ENCODE measurements at places on chromosomes 4 and X. TPM values are rescaled to one million over a fixed set of nuclear protein-coding genes. Genes with fewer than 3 reads are reported as not detected.

DNA sequence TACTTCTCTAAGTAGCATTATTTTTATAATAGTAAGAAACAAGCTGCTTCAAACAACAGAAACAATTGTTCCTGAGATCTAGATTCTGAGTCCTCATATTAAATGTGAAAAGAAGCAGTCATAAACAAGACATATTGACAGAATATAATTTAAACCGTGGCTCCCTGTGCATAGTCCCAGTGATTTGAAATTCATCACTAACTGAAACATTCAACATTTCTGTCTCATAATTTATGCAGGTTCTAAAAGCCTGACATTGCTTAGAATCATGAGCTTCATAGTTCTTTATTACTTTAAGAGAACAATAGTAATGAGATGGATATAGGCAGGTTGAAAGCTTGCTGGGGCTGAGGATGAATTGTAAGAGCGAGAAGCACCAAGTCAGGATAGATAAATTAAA lies 375.5 kb upstream of the MAGEB18 start:
- DNase-seq, result no peak
- no peaks in the 10 kb centered on the region for H3K27me3 ChIP-seq
- no peaks in the 10 kb centered on the region for H3K4me1 ChIP-seq
- no peaks in the 10 kb centered on the region for H3K36me3 ChIP-seq

GRCh38 chr4:23856630-23857029 lies 33.2 kb downstream of the PPARGC1A start:
- peaks cover 8% of the 10 kb centered on the region for H3K4me1 ChIP-seq
- DNase-seq, result peak; percentile 63

DNA sequence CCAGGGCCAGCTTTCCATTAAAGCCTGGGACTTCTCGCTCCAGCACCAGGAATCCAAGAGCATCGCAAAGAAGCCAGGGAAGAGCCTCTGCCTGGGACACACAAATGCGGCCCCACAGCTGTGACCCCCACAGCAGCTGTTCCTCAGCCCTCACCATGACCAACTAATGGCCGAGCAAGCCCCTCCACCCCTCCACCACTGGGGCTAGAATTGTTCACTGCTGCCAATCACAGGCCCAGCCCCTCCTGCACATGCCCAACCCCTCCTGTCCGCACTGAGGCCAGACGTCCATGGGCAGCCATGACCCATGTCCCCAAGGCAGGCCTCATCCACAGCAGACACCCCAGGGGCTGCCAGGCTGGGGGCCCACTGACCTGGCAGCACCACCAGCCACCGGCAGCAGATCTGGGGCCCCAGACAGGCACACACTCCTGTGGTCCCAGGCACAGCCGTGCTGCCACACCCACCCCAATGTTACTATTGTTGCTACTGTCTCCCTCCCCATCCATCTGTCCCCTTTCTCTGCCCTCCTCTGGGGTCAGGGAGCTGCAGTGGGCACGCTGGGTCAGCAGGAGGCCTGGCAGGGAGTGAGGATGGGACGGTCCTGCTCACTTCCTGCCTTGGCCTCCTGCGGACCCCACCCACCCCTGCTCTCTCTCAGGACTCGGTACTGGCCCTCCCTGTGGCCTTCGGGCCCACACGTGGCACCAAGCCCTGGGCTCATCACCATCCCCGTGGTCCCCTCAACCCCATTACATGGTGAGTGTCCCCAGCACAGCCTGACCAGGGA lies 56.0 kb downstream of the ZFYVE28 start:
- peak; percentile 34 for DNase-seq
- no peaks in the 10 kb centered on the region for H3K27me3 ChIP-seq
- no peak overlapping the region for H3K27ac ChIP-seq
- no peak overlapping the region for H3K4me3 ChIP-seq

GRCh38 chr4:186765673-186766546 lies 42.3 kb upstream of the FAT1 start:
- H3K4me3 ChIP-seq, result no peak overlapping the region
- H3K27ac ChIP-seq, result no peak overlapping the region
- H3K36me3 ChIP-seq, result no peaks in the 10 kb centered on the region
- H3K4me1 ChIP-seq, result no peaks in the 10 kb centered on the region
- no peaks in the 10 kb centered on the region for H3K27me3 ChIP-seq

GRCh38 chr4:185534866-185535611 lies at the start of gene PDLIM3:
TSS of gene PDLIM3 (minus strand) at chr4:185535507. CDS start at chr4:185535434, 73 bp downstream.
- peak within 1 kb of the TSS; percentile 89 for H3K27ac ChIP-seq
- peak within 1 kb of the TSS; percentile 67 for H3K4me3 ChIP-seq
- no peaks in the 10 kb centered on the region for H3K4me1 ChIP-seq
- peak; percentile 64 for DNase-seq

- DNase-seq, result no peak
- H3K27ac ChIP-seq, result no peak overlapping the region
- H3K27me3 ChIP-seq, result no peaks in the 10 kb centered on the region
- H3K36me3 ChIP-seq, result no peaks in the 10 kb centered on the region
These were observed 273.7 kb downstream of the ARHGAP24 start for GRCh38 chr4:85748654-85749053.

GRCh38 chr4:87046121-87046551 lies 111.3 kb downstream of the AFF1 start:
- H3K27ac ChIP-seq, result peak overlapping the region; percentile 68
- peaks cover 25% of the 10 kb centered on the region for H3K36me3 ChIP-seq
- H3K4me1 ChIP-seq, result peaks cover 64% of the 10 kb centered on the region
- H3K4me3 ChIP-seq, result no peak overlapping the region
- H3K27me3 ChIP-seq, result no peaks in the 10 kb centered on the region
- DNase-seq, result no peak

GRCh38 chrX:49106930-49107329 lies 16.6 kb downstream of the GPKOW start:
- H3K4me3 ChIP-seq, result no peak overlapping the region
- H3K27ac ChIP-seq, result no peak overlapping the region
- no peaks in the 10 kb centered on the region for H3K27me3 ChIP-seq
- H3K4me1 ChIP-seq, result no peaks in the 10 kb centered on the region

DNA sequence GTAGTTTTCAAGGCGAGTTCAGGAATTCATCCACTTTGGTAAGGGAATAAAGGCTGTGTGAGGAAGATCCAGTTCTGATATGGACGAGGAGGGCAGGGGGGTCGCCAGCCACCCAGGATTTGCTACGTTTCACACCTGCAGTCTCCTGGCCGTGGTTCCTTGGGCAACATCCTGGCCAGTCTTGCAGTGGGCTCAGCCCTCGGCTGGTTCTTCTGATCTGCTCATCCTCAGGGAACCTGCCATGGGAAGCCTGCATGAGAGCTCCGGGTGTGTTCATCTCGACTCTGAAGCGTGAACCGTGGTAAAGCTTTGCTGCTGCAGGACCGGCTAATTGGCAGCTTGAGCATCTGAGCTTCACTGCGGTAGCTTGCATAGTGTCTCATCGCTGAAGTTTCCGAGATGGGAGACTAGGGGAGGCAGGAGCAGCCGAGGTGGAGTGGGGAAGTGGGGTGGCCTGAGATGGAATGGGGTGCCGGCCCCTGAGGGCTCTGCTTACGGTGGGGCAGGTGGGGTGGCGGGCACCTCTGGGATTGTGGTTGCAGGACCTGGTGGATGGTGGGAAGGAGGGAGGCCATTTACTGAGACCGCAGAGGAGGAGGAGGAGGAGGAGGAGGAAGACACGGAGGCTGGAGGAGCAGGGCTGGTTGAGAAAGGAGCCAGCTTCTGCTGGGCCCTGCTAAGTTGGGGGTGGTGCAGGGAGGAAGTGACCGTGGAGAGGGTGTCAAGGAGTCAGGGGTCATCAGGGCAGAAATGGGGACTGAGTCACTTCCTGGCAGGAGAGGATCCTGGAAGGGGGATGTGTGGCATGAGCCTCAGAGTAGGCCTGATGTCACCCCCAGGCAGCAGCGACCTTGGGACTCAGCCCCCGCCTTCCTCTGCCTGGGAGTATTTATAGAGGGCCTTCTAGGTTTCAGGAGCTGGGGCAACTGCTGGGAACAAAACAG lies 213.1 kb upstream of the PSAPL1 start:
- H3K27me3 ChIP-seq, result no peaks in the 10 kb centered on the region
- no peaks in the 10 kb centered on the region for H3K36me3 ChIP-seq
- no peak overlapping the region for H3K4me3 ChIP-seq
- no peak overlapping the region for H3K27ac ChIP-seq

DNA sequence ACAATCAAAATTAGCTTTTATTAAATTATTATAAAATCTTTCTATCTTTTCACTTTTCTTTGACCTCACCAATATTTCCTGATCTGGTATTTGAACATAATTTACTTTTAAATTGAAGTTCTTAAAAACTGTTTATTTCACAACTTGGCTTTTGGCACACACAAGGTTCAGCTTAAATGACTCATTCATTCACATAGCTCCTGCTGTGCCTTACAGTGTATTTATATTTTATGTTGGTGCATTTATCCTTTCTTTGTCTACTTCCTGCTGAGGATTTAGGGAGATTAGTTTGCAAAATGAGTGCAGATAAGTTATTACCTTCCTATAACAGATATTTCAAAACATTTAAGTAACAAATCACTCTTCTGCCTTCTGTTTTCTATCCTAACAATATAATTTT lies 430.6 kb downstream of the DTHD1 start:
- no peaks in the 10 kb centered on the region for H3K36me3 ChIP-seq
- H3K4me3 ChIP-seq, result no peak overlapping the region
- H3K27ac ChIP-seq, result no peak overlapping the region
- no peaks in the 10 kb centered on the region for H3K4me1 ChIP-seq
- DNase-seq, result no peak

DNA sequence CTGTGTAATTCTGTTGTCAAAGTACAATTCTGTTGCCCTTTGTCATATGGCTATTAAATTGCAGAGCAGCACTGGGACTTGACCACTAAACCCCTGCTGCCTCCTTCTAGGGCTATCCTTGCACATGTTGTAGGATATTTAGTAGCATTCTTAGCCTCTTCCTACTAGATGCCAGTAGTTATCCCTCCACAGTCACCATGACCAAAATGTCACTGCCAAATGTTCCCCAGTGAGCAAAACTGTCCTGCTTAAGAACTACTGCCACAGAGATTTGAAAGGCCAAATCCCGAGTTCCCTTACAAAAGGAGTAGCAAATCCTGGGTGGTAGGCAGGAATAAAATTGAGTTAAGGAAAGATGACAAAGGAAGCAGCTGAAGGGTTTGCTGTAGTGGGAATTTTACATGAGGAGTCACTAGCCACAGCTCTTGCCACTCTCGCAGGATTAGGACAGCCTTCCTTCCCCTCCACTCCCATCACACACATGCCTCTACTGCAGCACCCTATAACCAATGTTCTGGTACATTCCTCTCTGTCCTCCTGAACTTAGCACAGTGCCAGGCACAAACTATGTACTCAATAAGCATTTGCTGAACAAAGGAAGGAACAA lies 8.4 kb downstream of the APBB2 start:
- no peak overlapping the region for H3K4me3 ChIP-seq
- H3K27ac ChIP-seq, result no peak overlapping the region
- no peaks in the 10 kb centered on the region for H3K36me3 ChIP-seq
- H3K27me3 ChIP-seq, result no peaks in the 10 kb centered on the region
- DNase-seq, result no peak
- H3K4me1 ChIP-seq, result peaks cover 46% of the 10 kb centered on the region

DNA sequence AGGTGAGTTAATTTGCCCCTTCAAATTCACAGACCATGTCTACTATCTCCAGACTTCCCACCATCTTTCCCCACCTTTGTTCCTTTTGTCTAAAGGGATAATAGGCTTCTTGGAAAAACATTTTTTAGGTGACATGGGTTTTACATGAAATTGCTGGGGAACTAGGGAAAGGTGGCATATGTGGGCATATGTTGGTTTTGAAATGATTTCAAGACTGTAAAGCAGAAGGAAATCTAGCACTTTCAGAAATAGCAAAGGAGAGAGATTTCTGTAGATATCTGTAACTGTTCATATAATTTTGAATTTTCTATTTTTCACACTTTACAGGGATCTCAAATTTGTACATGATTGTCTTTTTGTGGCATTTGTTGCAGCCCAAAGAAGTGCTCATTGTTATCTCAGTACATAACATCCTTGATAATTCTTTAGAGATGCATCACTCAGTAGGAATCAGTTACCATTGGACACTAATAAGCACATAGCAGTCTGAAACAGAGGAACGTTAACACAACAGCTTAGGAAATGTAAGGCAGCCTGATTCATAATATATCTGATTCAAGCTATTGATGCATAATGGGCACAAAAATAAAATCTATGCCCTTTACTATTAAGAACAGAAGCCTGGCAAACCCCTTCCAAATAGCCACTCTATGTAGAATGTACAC lies 659.7 kb downstream of the CENPC start:
- DNase-seq, result no peak
- no peak overlapping the region for H3K27ac ChIP-seq
- H3K27me3 ChIP-seq, result no peaks in the 10 kb centered on the region
- no peak overlapping the region for H3K4me3 ChIP-seq
- no peaks in the 10 kb centered on the region for H3K4me1 ChIP-seq

DNA sequence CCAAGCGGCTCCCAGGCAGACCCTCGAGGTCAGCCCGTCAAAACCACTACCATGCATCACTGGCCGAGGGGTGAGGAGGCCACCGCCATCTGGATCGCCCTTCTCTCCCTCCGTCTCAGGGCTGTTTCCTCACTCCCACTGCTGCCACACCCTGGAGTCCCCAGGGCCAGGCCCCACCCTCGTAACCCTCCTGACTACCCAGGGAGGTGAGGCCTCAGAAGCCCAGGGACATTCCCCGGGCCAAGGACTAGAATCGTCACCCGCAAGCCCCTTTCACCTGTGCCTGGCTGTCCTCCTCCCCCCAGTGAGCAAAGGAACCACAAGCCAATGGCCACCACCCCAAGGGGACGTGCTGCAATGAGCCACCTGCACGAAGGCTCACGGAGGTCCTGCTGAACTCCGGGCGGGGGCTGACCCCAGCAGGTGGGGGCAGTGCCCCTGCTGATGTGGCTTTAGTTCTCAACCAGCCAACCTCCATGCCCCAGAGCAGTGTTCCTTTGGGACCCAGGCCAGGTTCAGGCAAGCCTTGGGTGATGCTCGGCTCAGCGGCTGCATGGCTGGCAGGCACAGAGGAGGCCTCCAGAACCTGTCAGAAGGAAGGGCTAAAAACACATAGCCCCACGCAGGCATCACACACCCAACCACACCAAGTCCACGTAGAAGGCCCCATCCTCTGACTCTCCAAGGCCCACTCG lies 23.8 kb downstream of the PPP2R2C start:
- H3K4me1 ChIP-seq, result no peaks in the 10 kb centered on the region
- no peak overlapping the region for H3K27ac ChIP-seq
- no peaks in the 10 kb centered on the region for H3K36me3 ChIP-seq
- peaks cover 2% of the 10 kb centered on the region for H3K27me3 ChIP-seq
- no peak for DNase-seq
- no peak overlapping the region for H3K4me3 ChIP-seq

DNA sequence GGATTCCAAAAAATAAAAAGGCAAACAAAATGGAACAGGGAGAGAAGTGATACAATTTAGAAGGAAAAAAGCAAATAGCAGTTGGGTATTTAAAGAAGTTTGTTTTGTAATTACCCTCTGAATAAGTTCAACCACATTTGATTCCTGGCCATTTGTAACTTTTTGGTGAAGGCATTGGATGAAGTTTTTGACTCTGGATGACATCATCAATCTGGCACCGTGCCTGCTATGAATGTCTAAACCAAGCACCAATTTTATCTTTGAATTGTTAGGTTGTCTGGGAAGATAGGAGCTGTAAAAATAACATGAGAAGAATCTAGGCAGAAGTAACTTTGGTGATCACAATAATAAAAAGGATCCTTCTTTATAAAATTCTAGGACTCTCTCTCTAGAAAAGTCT lies 29.5 kb downstream of the TMPRSS11A start:
- H3K4me1 ChIP-seq, result no peaks in the 10 kb centered on the region
- no peak for DNase-seq
- H3K27me3 ChIP-seq, result no peaks in the 10 kb centered on the region
- H3K4me3 ChIP-seq, result no peak overlapping the region
- H3K36me3 ChIP-seq, result no peaks in the 10 kb centered on the region

Gene VCX3A
- total RNA-seq, result not detected

Gene UGT2A1
- not detected for total RNA-seq

Gene PTTG2
- total RNA-seq, result 1.2 TPM

Gene DOK7
- total RNA-seq, result 4.0 TPM

Gene NMU
- 0.83 TPM for total RNA-seq

Gene SSX2
- total RNA-seq, result not detected

All from lower lobe of right lung (tissue), 2 donors.